Cortex of kidney (tissue), 1 donor: ENCODE measurements at places on chromosomes 3 and 15.

- no peak for DNase-seq
These were observed 8.8 kb upstream of the LRCH3 start for GRCh38 chr3:197782230-197782629.

DNA sequence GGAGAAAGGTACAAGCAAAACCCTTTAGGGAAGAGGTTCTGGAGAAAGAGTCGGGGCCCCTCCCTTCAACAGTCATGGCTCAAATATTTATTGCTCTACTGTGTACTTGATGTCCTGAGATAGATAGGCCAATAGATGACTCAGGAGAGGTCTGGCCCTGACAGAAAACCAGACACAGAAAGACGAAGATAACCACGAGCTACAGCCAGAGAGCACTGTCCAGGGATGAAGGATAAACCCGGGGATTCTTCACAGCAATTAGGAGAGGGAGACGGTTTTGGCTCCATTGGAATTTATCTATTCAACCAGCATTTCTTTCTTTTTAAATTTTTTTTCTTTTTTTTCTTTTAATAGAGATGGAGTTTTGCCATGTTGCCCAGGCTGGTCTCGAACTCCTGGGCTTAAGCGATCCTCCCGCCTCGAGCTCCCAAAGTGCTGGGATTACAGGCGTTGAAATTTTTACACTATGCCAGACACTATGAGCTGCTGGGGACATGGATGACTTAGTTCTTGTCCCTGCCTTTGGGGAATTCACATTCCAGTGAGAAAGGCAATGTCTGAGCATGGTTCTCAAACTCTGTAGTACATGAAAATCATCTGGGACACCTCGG, 4.6 kb upstream of the CIDEC start:
- DNase-seq: no peak

DNA sequence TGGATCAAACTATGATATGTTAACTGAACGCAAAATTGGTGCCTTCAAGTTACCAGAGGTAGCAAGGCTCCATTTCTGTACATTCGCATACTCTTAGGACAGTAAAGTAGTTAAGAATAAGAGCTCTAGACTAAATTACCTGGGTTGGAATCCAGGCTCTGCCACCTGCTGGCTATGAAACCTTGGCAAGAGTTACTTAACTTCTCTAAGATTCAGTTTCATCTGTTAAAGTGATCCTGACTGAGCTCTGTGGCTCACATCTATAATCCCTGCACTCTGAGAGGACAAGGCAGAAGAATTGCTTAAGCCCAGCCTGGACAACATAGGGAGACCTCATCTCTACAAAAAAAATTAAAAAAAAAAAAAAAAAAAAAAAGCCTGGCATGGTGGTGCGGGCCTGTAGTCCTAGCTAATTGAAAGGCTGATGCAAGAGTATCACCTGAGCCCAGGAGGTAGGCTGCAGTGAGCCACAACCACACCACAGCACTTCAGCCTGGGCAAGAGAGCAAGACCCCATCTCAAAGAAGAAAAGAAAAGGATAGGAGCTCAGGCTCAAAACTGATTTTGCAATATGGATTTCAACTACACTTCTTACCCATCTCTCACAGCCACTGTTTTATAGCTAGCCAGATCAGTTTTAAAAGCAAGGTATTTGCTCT, 21.3 kb downstream of the GSK3B start:
- no peak for DNase-seq

DNA sequence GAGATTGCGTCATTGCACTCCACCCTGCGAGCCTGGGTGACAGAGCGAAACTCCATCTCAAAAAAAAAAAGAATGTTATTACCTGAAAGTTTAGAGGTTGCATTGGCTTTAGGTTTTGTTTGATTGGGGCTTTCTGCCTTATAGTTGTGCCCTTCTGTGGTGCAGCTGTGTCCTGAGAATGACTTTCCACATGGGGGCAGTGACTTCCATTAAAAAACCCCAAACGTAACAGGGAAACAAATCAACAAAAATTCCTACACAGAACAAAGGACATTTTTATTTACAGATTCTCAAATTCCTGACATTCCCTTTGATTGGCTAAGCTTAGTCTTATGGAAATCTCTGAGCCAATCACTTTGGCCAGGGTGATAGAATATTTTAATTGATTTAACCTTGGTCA, 154.1 kb upstream of the GPR149 start:
- DNase-seq: no peak

DNA sequence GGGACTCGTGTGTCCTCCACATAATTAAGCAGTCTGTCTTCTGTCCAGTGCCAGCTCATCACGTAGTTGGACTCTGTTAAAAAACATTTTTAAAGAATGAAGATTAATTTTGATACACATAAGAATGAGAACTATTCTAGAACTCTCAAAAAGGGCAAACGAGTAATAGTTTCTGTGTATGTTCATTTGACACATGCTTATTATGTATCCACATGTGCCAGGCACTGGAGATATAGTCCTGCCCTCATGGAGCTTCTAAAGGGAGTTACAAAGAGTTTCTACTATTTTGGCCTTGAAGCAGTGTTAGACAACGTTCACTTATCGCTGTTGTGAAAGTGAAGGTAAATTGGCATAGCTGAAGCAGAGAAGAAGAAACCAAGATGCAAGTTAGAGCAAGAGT, 326.7 kb upstream of the CTDSPL start:
- DNase-seq: no peak

DNA sequence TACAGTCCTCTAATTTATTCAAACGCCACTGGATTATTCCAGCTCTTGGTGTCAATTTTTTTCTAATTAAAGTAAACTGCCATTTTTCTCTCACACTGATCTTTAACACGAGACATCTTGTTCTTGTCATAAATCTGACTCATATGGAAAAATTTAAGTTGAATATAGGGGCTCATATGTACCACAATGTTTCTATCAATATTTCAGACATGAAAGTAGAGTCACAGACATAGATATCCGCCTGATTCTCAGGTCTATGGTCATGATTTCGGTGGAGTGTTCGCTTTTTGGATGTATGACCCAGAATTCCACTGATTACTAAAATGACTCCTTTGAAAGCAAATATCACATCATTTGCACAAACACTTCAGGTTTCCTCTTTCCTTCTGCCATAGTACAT, 552.8 kb downstream of the FOXP1 start:
- no peak for DNase-seq

- DNase-seq: no peak
These were observed 18.1 kb upstream of the TRAT1 start for GRCh38 chr3:108804437-108804836.

- no peak for DNase-seq
These were observed 577 bp downstream of the ZNF148 start for GRCh38 chr3:125374501-125374995.

- no peak for DNase-seq
These were observed 5.1 kb downstream of the RNU6-1 start for GRCh38 chr15:67834581-67835296.

DNA sequence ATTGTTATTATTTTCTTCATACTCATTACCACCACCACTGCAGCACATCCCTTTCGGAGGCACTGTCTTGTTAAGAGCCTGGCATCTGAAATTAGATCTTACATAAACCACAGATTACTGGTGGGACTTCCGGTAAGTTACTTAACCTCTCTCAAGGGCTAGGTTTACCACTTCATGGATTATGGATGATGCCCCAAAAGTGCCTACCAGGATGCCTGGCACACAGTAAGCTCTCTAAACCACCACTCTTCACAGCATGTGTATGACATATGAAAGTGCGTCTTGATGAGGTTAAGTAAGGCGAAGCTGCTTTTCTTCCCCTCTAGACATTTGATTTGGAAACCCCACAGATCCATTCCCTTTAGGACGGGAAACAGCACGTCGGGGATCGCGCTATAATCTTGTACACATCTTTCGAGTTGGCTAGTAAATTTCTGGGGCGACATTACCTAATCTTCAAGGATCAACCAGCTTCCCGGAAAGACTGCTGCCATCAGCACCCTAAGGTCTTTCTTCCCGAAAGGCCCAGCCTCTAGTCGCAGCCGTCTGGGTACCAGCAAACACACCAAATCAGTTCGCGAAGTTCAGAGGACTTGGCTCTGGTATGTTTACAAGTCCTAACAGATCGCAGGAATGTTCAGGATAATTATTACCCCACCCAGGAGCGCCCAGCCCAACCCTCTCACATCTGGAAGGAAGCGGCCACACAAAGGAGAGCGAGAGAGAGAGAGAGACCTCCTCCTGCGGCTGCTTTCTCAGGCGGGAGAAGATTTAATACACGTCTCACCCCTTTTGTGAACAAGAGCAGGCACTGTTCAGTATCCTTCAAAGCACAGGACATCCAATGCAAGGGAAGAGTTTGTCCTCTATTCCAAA, 155.1 kb upstream of the FRMD4B start:
- no peak for DNase-seq

GRCh38 chr3:183584246-183584913, 28.9 kb upstream of the KLHL6 start:
- DNase-seq: no peak

DNA sequence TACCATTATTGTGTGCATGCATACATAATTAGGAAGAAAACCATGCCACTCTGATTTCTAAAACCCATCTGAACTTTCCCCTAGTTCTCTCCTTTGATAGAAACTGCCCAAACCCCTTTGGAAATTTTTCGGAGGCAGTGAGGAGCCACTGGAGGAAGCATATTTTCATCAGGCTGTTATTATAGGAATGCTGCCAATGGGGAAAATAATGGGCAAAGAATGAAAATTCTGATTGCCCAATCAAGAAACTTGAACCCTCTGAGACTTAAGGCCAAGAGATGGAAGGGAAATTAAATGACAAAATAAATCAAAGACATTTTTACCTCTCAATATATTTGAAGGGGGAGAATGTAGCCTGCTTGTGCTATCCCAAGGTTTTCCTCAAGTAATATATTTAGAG, 376.0 kb upstream of the PDZRN3 start:
- no peak for DNase-seq

- DNase-seq: no peak
These were observed 2.8 kb downstream of the NUP210 start for GRCh38 chr3:13417166-13417947.

GRCh38 chr3:45677033-45677446, 12.2 kb upstream of the SACM1L start:
- DNase-seq: no peak

GRCh38 chr3:30675006-30675405, 68.6 kb downstream of the TGFBR2 start:
- no peak for DNase-seq

- DNase-seq: no peak
These were observed 34.8 kb upstream of the RAB6B start for GRCh38 chr3:133930341-133930933.

DNA sequence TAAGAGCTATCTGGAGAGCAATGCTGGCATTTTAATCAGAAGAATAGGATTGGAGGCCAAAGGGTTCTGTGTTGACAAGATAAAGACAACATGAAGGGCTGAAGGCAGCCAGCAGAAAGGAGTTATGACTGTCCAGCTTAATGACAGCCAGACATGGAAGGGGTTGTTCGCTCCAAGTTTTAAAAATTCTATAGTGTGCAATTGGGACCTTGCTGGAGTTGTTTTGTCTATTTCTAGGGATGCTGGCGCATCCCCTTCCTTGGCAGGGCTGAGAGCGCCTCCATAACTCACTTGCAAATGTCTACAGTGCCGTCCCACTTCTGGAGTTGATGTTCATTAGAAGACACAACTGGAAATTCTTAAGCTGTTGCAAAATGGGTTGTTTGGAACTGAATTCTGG, 200.7 kb downstream of the TLE3 start:
- no peak for DNase-seq
